ENCODE measurements at places on chromosomes 6 and 20.

GRCh38 chr6:81727876-81728517 lies 24.5 kb downstream of the TENT5A start:
- no peak for DNase-seq

DNA sequence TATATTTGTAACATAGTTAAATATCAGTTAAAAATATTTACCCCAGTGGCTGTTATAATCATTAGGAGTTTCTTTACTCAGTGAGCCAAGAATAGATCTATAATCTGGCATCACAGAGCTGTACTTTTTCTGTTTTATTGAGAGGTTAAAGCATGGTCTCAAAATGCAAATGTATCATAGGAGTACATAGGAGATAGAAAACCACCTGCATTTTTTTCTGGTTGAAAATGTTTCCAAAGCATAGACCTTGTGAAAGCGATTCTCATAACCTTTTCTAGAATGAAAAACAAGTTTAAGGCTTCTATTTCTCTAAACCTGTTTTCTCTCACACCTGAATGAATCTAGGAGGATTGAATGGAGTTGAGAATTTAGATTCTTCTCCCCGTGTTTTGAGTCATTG lies 14.4 kb downstream of the KCNQ5 start:
- no peak for DNase-seq

- DNase-seq, result no peak
These were observed 390.2 kb downstream of the LAMA2 start for GRCh38 chr6:129273161-129273560.

DNA sequence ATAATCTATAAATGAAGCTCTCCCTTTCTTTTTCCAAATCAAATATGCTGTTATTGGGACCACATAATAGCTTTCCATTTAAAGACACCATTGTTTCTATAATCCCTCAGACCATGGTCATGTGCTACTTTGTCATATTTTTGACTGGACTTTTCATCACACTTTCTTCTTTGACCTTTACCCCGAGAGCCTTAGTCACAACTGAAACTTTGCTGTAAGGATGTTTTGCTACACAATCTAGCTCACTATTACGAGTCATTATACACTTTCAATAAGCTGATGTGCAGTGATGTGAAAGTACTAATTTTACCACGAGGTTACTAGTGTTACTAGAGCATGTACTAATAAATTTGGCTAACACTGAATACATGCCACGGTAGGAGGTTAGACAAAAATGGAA lies 367.2 kb upstream of the RUNX2 start:
- DNase-seq, result no peak

DNA sequence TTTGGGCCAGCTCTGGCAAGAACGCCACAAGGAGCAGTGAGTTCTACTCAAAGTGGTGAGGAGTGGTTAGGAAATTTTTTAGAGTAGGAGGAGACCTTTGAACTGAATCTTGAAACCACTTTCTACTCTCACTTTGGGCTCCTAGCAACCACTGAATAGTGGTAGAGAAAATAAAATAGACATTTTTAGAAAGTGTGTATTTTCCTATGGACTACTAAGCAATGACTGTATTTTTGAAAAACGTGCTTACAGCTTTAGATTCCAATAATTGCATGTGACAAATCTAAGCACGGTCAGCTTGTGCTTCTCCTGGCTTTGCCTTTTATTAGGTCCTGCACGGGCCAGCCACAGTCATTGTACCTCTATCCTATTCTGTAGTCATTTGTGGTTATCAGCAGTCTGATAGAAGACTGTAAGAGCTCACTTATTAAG lies 8.7 kb upstream of the IFNGR1 start:
- no peak for DNase-seq

Data from iPS-NIHi11 (cell line).